ENCODE measurements at places on chromosomes 7 and 10.

DNA sequence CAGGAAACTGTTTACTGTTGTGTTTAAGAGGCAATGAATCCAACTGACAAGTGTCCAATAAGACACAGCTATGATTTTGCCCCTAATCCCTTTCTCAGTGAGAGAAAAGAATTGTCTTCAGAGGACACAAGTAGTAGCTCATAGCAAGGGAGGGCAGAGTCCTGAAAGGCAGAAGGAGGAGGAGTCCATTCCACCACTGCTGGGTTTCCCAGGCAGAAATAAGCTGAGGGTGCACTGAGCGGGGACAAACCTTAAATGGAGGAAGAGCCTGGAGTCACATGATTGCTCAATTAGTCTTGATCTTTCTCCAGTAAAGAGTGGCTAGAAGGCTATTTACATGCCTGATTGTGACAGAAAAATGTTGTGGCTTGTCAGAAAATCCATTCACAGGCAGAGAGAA lies 573.8 kb downstream of the POM121L12 start:
- no peak for DNase-seq

DNA sequence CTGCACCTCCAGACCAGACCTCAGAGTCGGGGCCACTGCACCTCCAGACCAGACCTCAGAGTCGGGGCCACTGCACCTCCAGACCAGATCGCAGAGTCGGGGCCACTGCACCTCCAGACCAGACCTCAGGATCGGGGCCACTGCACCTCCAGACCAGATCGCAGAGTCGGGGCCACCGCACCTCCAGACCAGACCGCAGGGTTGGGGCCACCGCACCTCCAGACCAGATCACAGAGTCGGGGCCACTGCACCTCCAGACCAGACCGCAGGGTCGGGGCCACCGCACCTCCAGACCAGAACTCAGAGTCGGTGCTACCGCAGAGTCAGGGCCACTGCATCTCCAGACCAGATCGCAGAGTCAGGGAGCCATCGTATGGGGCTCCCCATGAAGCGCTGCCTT lies 105.9 kb downstream of the ACTR3B start:
- DNase-seq = no peak

DNA sequence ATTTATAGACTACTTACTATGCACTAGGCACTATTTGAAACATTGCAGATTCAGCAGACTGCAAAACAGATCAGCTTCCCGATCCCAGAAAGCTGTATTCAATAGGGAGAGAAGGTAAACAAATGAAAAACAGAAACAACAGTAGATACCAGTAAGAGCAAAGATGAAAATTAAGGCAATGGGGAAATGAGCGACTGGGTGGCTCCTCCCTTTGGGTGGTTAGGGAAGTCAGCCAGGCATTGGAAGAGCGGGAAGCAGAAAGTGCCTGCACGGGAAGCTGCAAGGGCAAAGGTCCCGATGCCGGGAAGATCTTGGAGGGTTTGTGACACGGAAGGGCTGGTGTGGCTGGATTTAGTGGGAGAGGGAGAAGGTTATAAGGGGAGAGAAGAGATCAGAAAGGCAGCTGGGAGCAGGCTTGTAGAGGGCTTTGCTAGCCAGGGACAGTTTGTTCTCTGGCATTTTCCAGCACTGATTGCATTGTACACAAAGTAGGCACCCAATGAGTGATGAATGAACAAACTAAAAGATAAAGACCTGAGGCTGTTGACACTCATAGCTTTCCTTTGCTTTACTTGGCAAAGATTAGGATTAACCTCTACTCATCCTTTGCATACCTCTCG lies 67.8 kb downstream of the NAMPT start:
- DNase-seq = no peak

DNA sequence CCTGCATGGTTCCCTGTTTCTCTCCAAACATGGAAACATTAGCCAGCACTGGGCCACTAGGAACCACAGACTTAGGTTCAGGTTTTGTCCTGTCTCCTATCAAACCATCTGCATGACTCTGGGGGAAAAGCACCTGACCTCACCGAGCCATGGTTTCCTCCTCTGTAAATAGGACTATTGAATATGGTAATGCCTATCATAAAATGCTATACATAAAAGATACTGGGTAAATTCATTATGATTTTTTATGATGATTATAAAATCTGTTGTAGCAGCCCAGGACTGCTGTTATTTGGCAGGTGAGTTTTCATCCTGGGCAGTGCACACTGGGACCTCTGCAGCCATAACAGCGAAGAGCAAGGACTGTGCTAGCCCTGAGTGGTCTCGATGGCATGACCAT lies 131.8 kb downstream of the SH3PXD2A start:
- no peak for DNase-seq

DNA sequence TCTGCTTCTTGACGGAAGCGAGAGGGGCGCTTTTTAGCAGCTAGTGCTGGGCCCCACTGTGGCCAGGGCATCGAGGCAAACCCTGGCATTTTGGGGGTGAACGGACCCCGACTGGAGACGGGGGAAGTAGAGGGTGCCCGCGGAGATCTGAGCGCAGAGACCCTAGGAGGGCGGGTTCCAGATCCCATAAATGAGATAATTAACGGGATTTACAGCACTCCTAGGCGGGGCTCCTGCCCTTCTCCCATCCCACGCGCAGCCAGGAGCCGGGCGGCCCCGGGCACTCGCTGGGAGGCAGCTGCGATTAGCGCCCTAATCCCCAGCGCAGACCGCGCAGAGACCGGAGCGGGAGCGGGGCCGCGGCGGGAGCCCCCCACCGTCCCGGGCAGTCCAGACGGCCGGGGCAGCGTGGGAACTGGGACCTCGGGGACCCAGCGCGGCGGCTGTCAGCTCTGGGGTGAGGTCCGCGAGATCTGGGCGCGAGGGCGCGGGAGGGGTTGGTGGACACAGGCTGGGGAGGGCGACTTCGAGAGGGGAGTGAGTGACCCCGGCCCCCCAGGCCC lies 735 bp downstream of the JCAD start:
- no peak for DNase-seq

DNA sequence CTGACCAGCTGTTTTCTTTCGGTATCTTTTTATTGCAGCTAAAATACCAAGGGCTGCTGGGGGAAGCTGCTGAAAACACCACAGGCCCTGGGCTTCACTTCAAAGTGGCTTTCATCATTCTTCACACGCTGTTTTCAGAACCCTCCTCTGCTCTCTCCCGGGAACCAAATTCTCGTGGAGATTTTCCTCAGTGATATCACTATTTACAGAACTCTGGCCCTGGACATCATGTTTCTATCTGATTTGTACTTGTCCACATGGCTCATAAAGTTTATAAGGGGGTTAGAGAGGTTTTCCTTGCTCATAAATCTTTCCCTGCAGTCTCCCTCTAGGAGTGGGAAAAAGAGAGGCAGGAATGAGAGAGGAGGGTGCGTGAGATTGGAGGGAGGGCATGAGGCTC lies 177.4 kb upstream of the NPVF start:
- no peak for DNase-seq

Measured in GF-D8 (cell line).